Activated T-cell treated with anti-CD3 and anti-CD28 coated beads, Interleukin-2, amount 50 U/mL, for 72 hours (primary cell): ENCODE measurements at places on chromosomes 5 and 9. TPM values are rescaled to one million over a fixed set of nuclear protein-coding genes. Genes with fewer than 3 reads are reported as not detected.

- H3K27me3 ChIP-seq = no peaks in the 10 kb centered on the region
- H3K27ac ChIP-seq = no peak overlapping the region
- DNase-seq = no peak
- no peak overlapping the region for H3K4me3 ChIP-seq
- peaks cover 5% of the 10 kb centered on the region for H3K4me1 ChIP-seq
Observed at GRCh38 chr5:113371721-113372196, 63.0 kb downstream of the TSSK1B start.

EPB41L4B gene
- total RNA-seq = 1.6 TPM

GRCh38 chr5:96566833-96567587, 95.2 kb upstream of the CAST start:
- peaks cover 22% of the 10 kb centered on the region for H3K27me3 ChIP-seq
- DNase-seq = no peak
- H3K27ac ChIP-seq = no peak overlapping the region
- H3K4me1 ChIP-seq = peaks cover 15% of the 10 kb centered on the region
- H3K4me3 ChIP-seq = no peak overlapping the region

GRCh38 chr5:154370119-154370518, 75.7 kb upstream of the SAP30L start:
- no peak for DNase-seq
- no peaks in the 10 kb centered on the region for H3K4me1 ChIP-seq
- no peak overlapping the region for H3K4me3 ChIP-seq
- H3K27ac ChIP-seq = no peak overlapping the region
- H3K27me3 ChIP-seq = no peaks in the 10 kb centered on the region
